ENCODE measurements at places on chromosomes 11 and 22.

GRCh38 chr11:15882876-15883454 lies 473.4 kb downstream of the SOX6 start:
- DNase-seq, result no peak

- DNase-seq, result no peak
These were observed 36.9 kb upstream of the BIRC3 start for GRCh38 chr11:102280245-102280833.

DNA sequence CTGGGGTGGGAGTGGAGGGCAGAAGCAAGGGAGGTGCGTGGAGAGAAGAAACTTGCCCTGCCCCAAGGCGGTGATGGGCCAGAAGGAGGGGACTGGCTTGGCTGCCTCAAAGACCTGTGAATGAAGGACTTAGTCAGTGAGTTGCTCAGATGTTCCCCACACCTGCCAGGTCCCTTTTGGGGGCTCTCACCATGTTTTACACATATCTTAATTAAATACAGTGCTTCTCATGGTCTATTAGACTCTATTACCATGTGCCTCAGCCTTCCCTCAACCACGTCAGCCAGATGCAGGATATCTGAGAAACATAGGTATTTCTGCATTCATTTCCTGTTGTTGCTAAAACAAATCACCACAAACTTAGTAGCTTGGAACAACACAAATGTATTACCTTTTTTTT lies 429.5 kb downstream of the BUD13 start:
- DNase-seq, result no peak

DNA sequence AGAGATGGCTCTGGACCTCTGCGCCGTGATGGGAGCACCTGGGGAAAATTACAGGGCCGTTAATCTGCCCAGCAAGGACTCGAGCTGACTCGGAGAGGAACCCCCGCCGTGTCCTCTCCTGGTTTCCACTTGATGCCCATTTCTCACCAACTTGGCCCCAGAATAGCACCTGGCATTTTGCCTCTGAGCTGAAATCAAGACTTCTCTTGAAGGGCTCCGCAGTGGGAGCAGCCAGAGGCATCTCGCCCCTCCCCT lies 19.0 kb upstream of the CABP7 start:
- no peak for DNase-seq

GRCh38 chr11:10894666-10895065 lies 36.8 kb upstream of the ZBED5 start:
- no peak for DNase-seq

DNA sequence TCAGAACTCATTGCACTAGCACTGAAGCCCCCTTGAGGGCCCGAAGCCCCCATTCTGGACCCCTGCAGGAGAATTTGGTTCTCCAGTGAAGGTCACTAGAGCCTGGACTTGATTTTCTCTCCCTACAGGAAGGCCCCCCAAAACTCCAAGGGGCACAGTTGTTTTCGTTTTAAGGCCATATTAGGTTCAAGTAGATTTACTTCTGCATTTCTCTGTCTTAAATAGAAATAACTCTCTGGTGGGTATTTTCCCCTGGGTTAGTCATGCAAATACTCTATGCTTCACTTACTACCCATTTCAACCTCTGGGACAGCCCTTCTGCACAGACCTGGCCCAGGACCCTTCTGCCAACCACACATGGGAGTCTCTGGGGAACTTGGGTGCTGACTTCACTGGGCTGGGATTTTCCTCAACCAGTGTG lies 41.6 kb downstream of the WEE1 start:
- no peak for DNase-seq

DNA sequence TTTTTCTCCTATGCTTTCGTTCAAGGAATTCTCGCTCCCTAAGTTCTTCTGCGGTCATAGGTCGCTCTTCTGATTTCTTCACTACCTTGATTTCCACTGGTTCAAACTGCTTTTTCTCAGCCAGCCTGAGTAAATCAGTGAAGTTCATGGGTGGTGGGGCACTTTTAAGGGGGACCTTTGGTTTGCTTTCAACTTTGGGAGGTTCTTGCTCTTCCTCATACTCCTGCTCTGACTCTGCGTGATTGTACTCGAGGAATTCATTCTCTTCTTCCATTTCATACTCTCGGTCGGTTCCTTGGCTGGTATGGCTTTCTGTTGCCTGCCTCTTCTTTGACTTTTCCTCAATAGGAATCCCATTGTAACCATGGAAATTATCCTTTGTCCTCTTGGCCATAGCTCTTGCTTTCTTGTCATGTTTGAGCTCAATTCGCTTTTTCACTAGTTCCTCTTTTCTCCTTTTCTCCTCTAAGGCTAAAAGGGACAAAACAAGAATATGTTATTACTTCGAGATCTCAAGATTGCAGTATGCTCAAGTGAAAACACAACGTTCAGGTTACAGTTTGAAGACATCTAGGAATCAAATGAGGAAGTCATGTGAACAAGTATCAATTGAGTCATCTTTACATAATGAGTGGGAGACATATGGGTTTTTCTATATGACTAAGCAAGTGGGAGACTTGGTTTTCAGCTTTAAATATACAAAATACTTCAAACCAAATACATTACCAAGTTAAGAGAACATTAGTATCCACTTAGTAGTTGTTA lies 16.2 kb downstream of the MISFA start:
- no peak for DNase-seq

- no peak for DNase-seq
These were observed 84.1 kb downstream of the C22orf31 start for GRCh38 chr22:28977481-28977971.

DNA sequence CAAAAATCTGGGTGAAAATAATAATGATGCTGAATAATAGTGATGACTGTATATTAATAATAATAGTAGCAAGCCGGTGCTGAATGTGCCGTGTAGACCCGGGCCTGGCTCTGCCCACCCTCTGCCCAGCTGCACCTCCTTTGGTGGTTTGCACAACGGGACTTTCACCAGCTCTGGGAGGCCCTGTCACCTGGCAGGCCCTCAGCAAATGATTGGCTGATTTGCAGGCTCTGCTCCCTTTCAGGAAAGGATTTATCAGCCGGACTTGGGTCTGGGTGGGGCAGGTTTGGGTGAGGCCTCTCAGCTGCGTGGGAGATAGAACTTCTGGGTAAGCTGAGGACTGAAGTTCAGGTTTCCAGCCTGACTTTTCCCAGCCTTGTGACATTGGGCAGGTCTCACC lies 21.4 kb downstream of the KIAA1671 start:
- DNase-seq, result no peak

DNA sequence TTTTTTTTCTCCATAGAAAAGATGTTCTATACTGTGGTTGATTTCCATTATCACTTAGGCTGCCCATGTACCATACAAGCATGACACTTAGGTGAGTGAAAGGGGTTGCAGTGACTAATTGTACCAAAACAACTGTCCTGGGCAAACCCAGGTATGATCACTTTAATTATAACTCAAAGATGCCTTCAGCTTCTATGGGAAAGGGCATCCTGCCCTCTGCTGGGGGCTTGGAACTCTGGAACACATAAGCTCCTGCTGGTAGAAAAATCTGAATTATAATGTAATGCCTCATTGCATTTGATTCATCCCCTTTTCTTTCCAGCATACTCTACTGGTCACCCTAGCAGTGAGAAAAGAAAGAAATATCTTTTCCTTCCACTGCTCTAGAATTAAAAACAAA lies 206.3 kb downstream of the DDX10 start:
- DNase-seq, result no peak

- no peak for DNase-seq
These were observed 11.4 kb upstream of the MICAL3 start for GRCh38 chr22:18035751-18036150.

DNA sequence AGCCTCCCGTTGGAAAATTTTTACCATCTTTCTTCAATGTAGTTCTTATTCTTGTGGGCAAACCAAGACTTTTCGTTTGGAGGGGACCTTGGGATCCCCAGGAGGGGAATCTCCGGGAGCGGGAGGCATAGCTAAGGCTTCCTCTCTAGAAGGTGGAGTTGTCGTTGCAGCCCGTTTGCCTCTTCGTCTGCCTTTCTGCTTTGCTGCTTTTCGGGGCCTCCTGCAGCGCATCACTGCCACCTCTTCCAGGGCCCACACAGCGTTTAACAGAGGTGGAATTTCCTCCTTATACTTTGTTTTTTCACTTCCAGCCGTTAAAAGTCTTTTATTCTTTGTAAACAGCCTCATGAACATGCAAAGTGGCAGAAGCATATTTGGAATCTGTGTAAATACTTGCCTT lies 3.5 kb upstream of the IFITM3 start:
- no peak for DNase-seq

DNA sequence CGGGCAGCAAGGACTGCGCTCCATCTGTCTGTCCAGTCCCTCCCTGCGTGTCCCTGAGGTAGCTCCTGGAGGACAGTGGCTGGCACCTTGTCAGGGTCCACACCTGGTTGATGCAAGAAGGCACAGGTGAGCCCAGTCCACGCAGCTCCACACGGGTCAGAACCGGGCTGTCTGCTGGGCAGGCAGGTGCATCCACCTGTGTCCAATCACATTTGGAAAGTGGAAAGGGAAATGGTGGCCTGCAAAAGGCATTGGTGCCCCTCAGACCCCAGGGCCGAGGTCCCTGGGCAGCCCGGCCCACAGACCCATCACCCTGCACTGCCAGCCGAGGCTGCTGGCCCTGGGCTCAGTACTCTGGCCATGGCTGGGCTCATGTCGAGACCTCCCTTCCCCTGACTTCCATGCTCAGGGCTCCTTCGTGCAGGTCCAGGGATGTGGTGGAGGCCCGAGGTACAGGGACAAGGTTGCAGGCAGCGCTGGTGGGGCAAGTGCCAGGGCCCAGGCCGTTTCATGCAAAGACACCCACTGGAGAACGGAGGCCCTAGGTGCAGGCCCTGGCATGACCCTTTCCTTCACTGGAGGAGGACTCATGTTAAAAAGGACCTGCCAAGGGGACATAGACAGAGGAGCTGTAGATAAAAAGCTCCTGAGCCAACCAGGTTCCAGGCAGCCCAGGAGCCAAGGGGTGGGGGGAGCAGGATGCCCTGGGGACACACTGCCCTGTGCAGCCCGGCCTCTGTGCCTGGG lies 38.9 kb upstream of the TH start:
- DNase-seq, result no peak

DNA sequence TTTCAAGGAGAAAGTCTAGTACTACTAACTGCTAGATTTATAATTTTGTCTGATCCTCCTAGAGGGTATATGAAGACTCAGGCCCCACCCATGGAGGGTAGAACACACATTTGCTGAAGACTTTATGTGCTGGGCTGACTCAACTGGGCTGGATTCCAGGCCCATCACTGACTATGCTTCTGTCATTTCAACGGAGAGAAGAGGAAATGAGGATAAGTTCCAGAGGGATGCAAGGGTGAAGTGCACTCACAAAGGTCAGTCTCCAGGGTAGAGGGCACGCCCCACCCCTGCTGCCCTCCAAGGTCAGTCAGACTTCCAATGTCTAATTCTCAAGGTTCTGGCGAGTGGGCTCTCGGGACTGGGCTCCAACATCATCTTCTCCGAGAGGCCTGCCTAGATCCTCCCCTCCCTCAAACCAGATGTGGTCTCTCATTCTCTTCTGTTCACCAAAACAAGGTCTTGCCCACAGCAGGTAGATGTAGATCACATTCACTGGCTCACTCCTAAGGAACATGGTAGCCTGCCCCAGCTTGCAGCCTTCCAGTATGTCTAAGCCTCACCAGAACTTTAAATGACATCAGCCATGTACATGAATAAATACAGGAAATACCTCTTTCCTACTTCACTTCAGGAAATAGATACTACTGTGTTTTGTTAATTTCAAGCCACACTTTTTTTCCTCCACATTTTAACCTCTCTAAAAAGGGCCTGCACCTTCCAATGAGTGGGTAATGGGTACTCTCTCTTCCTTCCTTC lies 7.3 kb upstream of the C11orf86 start:
- DNase-seq, result no peak

DNA sequence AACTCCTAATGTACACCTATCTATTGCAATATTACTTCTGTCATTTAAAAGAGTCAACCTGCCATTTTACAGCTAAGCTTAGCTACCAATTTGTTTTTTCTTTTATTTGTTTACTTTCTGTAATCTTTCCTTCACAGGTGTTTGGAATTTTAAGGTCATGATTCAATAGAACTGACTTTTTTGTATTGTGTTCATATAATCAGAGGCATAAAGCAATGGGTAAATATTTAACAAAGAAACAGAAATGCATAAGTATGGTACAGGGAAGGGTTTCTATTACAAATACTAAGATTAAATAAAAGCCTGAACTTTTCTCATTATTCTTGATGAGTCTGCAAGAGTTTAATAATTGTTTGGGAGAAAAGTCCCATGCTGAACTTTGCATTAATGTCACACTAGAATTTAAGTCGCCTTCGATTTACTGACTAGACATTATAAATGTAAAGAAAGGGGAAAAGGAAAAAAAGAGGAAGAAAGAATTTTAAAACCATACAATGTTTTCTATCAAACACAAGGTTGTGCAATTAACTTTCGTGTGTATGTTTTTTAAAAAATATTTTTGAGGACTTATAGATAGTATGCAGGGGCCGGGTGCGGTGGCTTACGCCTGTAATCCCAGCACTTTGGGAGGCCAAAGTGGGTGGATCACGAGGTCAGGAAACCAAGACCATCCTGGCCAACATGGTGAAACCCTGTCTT lies 35.0 kb upstream of the HIPK3 start:
- DNase-seq, result no peak

- no peak for DNase-seq
These were observed 12.7 kb upstream of the SESN3 start for GRCh38 chr11:95243673-95244072.

GRCh38 chr22:24695060-24695459 lies 79.5 kb downstream of the PIWIL3 start:
- DNase-seq, result no peak

GRCh38 chr11:128504486-128504885 lies 82.9 kb downstream of the ETS1 start:
- DNase-seq, result no peak

DNA sequence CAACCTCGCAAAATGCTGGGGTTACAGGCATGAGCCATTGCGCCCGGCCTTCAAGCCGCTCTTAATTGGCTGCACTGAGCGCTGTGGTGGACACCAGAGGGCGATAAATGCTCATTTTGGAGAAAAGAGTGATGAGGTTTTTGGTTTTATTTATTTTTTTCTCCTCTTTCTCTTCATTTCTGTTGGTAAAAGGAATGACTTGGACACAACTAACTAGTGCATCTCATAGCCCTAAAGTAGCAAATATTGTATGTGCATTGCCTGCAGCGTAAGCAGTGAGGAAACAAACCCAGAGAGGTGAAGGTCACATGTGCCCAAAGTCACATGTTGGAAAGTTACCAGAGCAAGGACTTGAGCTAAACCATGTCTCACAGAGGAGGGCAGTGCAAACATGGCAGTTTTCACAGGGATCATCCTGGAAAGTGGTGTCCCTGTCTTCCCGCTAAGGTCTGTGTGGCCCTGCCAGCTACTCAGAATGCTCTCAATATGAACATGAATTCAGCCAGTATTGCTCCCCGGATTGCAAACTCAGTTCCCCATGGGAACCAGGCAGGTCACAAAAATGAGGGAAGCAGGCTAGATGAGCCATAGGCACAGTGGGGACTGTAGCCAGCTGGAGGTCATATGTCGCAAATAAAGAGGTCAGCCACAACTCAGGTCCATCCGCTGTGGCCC lies 8.6 kb upstream of the CD82 start:
- DNase-seq, result no peak

GRCh38 chr11:122664188-122664587 lies 8.7 kb downstream of the UBASH3B start:
- no peak for DNase-seq

- no peak for DNase-seq
These were observed at the start of gene NCF4 for GRCh38 chr22:36860821-36861659. NCF4 (plus strand) TSS chr22:36861006; CDS start chr22:36861172, 166 bp downstream.
